ENCODE measurements at places on chromosomes 5 and 9.

DNA sequence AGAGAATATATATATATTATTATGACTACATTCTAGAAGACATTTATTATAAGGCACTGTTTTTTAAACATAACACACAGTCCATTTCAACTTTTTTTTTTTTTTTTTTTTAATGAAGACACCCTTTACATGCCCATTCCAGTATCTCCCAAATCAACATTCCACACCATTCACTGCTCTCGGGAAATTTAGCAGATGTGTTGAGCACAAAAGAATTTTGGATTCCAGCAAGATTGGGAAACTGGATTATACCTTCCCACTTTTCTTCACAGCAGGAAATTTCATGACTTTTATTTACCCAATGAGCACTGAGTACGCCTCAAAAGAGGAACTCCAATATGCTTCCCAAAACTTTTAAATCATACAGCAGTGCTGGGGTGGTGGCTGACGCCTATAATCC lies 333.6 kb upstream of the DAB2 start:
- DNase-seq: no peak

- no peak for DNase-seq
Measured at GRCh38 chr5:149832636-149833035, 102.5 kb downstream of the PPARGC1B start.

DNA sequence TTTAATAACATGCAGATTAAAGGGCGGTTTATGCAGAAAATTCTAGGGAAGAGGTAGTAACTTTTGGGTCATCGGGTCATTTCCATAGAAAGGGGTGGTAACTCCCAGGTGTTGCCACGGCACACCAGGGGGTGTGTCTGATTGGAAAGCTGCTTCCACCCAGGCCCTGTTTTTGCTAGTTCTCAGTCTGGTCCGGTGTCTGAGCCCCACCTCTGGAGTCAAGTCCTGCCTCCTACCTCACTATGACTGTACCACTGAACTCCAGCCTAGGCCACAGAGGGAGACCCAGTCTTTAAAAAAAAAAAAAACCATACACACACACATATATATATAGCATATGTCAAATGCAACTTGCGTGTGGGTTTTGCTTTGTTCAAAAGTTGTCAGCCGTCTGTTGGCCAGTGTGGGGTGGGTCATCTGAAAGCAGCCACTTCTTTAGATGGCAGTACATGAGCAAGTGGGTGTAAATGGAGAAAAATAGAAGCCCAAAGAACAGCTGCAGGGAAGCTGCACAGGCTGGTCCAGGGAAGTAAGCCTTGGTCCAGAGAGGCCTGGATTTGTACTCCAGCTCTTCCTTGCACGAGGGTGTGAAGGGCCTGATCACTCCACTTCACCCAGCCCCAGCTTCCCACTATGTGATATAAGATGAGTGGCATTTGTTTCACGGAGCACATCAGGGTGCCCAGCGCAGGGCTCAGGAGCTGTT lies 110.7 kb upstream of the SPRY4 start:
- DNase-seq: no peak

DNA sequence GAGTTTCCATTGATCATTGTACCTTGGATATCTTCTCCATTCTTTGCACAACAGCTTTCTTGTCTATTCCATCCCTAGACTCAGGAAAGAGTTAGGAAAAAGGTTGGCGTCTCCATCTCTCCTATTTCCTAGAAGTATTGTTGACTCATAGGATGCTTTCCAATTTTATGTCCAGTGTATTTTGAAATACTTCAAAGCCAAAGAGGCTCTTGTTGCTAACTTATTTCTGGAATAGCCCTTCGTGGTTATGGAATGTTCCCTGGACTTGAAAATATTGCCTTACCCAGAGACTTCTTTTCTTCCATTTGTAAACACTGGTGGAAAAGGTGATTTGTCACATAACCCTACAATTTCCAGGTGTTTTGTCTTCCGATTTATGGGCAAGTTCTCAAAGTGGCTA lies 402.3 kb upstream of the ZNF608 start:
- DNase-seq: no peak

DNA sequence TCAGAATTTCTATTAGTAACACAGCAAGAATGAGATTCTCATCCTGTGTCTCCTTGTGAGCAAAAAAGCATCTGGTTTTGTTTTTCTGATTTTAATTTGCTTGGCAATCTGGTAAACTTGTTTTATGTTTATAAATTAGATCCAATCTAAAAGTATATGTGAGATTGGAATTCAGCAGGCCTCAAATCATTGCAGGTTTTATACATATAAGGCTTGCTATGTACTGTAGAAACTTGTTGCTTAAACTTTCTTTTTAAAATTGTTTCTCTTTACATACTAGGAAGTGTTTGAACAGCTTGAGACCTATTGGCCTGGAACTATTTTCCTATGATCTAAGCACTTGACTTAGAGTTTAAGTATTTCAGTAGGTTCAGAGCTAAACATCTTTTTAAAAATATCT lies 1037.8 kb downstream of the NR2F1-AS1 start:
- DNase-seq: no peak

GRCh38 chr5:132849347-132849746 lies 16.9 kb downstream of the GDF9 start:
- DNase-seq: no peak

GRCh38 chr9:127278372-127278771 lies 13.8 kb downstream of the GARNL3 start:
- no peak for DNase-seq

DNA sequence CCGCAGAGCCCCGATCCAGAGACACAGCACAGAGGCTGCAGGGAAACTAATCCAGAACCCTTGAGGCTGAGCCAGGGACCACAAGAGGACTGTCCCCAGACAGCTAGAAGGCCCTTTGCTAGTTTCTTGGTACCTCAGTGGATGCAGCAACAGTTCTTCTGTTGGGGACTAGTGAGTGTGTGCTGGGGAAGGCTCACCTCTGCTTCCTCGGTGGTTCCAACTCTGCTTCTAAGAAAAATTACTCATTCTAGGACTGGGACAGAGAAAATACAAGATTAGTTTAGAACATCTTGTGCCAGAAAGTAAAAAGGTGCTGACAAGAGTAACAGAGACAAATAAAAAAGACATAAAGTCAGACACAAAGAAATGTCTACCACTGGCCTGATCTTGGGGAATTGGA lies 19.5 kb upstream of the ZNF484 start:
- no peak for DNase-seq

DNA sequence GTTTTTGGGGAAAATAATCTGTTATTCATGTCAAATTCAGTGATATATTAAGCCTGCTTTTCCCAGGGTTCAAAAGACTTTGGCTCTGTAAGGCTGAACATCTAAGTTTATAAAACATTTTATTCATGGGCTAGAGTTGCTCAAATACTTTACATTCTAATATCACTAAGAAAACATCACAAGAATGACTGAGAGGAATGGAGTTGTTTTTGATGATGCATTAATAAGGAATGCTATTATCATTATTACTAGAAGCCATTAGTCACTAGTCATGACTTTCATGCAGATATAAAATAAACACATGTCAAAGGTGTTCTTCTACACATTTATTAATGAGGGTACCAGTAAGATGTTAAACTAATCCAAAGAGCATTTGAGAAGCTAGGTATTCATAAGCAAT lies 185.5 kb upstream of the KCNN2 start:
- DNase-seq: no peak

- no peak for DNase-seq
Measured at GRCh38 chr9:98323831-98324135, 68.3 kb upstream of the TBC1D2 start.

GRCh38 chr5:31688515-31689092 lies 49.7 kb downstream of the PDZD2 start:
- DNase-seq: no peak

- DNase-seq: no peak
Measured at GRCh38 chr5:17346811-17347210, 129.4 kb downstream of the BASP1 start.

- DNase-seq: no peak
Measured at GRCh38 chr5:96522635-96523355, 89.7 kb upstream of the PCSK1 start.

- no peak for DNase-seq
Measured at GRCh38 chr5:36366883-36367282, 65.2 kb upstream of the RANBP3L start.

DNA sequence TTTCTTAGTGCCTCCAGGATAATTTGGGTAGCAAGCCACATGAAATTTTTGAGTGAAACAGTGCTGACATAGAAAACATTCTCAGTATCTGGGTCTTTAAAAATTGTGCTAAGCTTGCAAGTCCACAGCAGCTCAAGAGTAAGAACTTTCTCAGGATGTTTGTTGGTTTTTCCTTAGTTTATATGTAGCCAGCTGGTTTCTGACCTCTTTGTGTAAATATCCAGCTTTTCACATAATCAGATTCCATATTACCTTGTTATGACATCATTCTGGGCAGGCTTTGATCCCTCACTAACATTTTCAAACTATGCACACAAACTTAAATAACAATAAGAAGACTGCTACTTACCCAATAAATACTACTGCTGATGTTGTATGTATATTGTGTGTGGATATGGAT lies 82.9 kb upstream of the VCAN start:
- DNase-seq: no peak

- no peak for DNase-seq
Measured at GRCh38 chr5:33857037-33857436, 34.8 kb downstream of the ADAMTS12 start.

- no peak for DNase-seq
Measured at GRCh38 chr9:70802206-70802605, 319.2 kb downstream of the TRPM3 start.

DNA sequence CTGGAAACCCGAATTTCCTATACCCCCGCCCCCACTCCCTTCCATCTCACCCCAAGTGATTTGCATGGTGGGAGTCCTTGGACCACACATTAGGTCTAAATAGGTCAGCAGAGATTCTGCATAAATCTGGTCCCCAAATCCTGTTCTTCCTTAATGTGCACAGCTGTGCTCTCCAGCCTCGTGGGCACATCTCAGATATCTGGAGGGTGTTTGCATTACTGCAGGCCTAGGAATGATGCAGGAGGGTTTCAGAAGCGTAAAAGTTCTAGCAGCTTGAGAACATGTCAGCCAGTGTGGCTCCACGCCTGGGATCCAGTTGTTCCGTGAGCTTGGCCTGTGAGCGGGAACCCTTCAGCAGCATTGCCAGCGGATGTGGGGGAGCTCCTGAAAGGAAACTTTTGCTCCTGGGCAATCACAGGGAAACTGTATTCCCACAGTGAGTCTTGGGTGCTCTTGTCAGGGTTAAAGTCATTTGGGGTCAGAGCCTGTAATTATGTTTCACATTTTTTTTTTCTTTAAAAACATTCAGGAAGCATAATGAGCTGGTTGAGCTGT lies 12.9 kb downstream of the ARHGAP26 start:
- no peak for DNase-seq

DNA sequence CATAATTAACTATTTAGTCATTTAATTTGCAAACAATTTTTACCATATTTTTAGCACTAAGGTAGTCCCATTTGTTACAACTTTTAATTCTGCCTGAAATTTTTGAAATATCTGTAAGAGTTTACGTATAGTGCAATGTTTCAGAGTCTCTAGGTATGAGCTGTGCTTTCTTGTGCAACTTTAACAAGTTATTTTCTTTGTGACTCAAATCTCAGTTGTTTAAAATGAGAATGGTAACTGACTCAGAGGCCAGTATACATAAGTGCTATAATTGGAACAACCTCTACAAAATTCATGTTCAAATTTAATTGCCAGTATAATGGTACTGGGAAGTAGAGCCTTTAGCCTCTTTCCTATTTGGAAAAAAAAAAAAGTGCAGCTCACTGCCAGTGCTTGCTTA lies 14.2 kb upstream of the ZNF883 start:
- no peak for DNase-seq

DNA sequence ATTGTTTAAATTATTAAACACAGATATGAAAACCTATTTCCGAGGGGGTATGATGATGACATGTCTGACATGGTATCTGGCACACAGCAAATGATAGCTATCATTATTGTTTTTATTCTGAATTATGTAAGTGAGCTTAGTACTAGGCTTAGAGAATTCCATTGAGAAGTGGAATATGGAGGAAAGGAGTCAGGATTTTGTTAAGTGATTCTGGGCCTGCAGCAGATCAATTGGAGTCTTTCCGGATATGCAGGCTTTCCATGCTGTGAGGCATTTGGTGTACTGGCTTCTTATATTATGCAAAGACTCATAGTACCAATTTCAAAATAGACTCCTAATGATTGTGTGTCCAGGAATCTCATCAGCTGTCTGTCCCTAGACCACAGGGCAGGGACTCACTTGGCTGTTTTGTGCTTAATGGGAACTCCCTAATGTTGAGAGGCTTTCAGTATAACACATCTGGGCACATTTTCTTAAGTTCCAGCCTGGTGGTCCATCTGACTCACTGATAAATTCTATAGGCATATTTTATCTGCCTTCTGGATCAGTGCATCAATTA lies 180.0 kb upstream of the KLF9 start:
- DNase-seq: no peak

DNA sequence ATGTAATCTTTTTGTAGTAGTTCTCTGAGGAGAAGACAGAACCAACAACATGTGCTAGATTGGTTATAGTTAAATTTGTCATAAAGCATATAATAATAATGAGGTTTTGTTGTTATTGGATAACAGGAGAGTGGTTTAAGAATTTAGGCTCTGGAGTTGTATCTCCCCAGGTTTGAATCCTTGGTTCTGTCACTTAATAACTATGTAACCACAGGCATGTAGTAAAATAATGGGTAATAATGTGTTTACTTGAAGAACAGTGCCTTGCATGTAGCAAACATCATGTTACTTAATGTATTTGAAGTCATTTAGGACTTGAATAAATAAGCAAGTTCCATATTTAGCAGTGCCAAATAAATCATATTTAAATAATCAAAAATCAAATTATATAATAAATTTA lies 55.8 kb downstream of the NSD1 start:
- no peak for DNase-seq

DNA sequence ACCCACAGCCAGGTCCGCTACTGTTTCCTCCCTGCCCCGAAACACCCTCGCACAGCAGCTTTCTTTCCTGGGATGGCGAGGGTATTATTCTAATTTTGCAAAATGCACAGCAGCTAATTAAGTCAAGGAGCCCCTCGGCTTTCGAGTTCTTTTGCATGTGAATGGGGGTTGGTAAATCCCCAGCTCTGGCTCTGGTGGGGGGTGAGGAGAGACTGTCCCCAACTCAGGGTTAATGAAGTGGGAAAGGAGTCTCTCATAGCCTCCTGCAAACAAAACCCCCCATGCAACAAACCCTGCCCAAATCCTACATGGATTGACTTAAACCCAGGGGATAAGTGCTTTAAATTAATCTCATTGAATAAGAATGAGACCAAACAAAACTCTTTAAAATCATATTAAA lies 8.8 kb downstream of the BARHL1 start:
- DNase-seq: no peak

- no peak for DNase-seq
Measured at GRCh38 chr9:114445616-114446015, 57.8 kb upstream of the AKNA start.

DNA sequence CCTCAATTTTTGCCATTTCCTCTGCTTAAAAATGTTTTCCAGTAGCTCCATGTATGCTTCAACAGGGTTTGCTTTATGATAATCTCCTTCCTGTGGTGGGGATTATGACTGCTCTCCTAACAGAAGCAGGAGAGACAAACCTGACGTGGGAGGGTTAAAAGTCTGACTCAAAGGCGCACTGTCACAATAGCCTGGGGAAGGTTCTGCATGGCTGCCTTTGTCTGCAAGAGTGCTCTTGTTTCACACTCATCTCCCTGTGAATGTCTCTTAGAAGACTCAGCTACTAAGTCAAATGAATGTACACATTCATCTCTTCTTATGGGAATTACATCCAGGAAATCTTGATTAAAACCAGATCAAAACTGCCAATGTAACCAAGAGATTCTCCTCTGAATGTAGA lies 90.9 kb upstream of the MTAP start:
- no peak for DNase-seq

GRCh38 chr5:29469581-29469980 lies 1723.9 kb upstream of the CDH6 start:
- DNase-seq: no peak

All from type B pancreatic cell (in vitro differentiated cells).